OCI-M1 (cell line): ENCODE measurements at places on chromosomes 2 and 18.

GRCh38 chr2:113351375-113352355, 72.9 kb upstream of the PAX8 start:
- DNase-seq: no peak

DNA sequence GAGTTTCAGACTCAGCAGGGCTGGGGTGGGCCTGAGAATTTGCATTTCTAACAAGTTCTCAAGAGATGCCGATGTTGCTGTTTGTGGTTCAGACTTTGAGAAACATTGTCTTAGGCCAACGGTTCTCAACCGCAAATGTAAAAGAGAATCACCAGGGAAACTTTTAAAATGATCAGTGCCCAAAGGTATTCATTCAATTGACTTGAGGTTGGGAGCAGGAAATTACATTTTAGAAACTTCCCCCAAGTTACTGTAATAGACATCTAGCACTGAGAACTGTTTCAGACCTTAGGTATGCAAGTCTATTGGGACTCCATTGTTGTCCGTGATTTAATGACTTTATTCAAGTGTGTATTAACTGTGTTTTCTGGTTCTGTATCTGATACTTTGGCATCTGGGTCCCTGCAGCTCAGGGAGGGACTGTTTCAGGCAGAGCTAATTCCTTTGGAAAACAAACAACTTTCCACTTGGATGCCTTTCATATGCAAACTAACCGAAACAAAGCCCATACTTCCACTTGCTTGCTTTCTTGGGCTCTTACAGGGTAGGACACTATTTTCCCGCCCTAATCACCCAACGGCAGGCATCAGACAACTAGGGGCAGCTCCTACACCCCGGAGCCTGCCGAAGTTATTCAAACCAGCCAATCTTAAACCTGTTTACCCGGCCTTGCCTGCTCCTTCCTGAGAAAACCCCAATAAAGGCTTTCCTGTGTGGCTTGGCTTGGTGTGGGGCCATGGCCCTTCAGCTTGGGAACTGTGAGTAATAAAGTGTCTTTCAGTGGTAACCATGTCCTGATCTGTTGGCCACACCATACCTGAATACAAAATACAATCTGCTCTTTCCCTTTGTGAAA, 97.6 kb downstream of the POLE4 start:
- no peak for DNase-seq

GRCh38 chr2:234203135-234203984, 152.9 kb downstream of the SPP2 start:
- no peak for DNase-seq

- no peak for DNase-seq
Observed at GRCh38 chr18:77006305-77007175, 126.0 kb downstream of the MBP start.

GRCh38 chr2:144358979-144359541, 160.9 kb downstream of the ZEB2 start:
- peak; percentile 58 for DNase-seq

GRCh38 chr2:29068513-29068912, 5.8 kb downstream of the PCARE start:
- DNase-seq: no peak

DNA sequence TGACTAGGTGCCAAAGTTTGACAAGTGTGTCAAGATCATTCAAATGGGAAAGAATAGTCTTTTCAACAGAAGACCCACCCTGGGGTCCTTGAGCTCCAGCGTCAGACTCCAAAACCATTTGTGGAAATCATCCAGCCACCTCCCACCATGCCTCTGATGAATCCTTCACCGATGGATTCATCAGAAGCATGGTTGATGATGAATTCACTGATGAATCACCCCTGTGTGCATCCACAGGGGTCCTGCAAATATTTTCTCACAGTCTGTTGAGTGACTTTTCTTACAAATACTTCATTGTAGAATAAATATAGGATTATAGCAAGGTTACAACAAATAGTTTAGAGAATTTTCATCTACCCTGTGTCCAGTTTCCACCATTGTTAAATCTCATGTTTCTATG, 4.3 kb downstream of the UGT1A9 start:
- no peak for DNase-seq

- no peak for DNase-seq
Observed at GRCh38 chr2:12723736-12724463, 7.2 kb downstream of the TRIB2 start.

GRCh38 chr2:67572721-67573435, 175.7 kb downstream of the ETAA1 start:
- DNase-seq: no peak

DNA sequence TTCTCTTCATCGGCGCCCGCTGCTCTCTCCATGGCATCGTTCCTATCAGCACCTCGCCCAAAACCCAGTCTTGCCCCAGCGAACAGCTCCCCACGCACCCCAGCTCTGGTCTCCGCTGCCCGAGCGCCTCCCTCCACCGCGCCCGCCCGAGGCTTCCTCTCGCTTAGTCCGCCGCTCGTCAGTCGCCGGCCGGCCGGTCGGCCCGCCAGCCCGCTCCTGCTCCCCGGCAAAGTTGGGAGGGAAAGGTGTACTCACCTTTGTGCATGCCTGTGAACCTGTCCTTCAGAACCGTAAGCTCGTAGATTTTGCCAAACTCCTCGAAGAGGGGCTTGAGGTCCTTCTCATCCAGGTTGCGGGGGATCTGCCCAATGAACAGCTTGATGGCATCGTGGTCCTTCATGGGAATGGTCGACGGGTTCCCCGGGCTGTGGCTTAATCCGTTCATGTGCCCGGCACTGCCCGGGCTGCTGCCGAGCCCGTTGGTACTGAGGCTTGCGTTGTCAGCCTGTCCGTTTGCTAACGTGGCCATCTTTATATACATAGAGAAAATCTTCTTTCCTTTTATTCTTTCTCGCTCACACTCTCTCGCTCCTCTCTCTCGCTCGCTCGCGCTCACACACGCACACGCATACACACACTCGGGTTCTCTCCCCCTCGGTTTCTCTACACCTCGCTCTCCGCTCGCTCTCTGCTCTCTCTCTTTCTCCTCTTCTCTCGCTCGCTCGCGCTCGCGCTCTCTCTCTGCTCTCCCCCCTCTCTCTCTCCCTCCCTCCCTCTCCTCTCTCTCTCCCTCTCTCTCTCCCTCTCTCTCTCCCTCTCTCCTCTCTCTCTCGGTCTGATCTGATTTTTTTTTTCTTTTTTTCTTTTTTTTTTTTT, at the start of gene CELF4:
Gene CELF4, minus strand, starts transcription at position 698 of the 876 bp plus-strand sequence.
- no peak for DNase-seq

- no peak for DNase-seq
Observed at GRCh38 chr2:86172610-86173009, 22.7 kb downstream of the IMMT start.

DNA sequence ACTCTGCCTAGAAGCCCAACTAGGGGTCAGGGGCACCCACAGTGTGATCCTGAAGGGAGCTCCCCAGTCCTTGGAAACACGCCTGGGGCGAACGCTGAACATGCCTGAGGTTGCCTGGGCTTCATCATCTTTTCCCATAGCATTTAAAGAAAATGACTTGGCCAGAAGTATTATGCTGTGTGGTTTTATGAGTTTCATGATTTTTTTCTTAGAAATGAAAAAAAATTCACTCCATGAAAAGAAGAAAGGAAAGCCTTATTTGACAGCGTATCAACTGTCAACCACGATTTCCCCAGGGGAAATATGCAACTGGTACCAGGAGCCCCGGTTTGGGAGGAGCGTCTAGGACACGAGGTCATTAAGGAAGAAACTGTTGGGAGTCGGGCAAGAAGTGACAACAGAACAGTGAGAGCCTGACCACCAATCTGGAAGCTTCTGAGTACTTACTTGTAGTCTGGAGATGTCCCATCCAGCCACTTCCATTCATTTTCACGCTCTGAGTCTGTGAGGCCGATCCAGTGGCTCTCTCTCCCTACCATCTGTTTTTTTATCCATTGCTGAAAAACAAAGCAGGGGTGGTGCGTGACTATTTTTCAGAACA, 63.5 kb upstream of the THOC1 start:
- DNase-seq: no peak

DNA sequence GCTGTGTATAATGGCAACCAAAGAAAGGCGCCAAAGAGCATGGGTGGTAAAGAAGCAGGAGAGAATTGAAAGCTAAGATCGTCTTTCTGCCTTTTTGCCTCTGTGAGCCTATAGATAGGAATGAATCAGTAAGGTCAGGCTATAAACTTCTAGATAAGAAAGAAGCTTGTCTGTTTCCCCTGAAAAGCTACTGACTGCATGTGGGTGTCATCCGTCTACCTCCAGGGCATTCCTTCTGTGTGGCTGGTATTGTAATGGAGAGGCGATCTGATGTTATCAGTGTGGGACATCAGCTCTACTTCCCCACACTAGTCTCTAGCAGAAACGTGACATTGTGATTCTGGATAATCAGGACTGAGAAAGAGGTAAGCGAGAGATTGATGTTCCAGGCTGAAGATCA, 63.4 kb upstream of the PLA2R1 start:
- peak; percentile 10 for DNase-seq

- no peak for DNase-seq
Observed at GRCh38 chr2:120736624-120737339, 1.1 kb downstream of the GLI2 start.

GRCh38 chr2:141417246-141417797, 713.5 kb downstream of the LRP1B start:
- peak; percentile 71 for DNase-seq

- no peak for DNase-seq
Observed at GRCh38 chr2:238841542-238842164, 6.2 kb upstream of the TWIST2 start.

DNA sequence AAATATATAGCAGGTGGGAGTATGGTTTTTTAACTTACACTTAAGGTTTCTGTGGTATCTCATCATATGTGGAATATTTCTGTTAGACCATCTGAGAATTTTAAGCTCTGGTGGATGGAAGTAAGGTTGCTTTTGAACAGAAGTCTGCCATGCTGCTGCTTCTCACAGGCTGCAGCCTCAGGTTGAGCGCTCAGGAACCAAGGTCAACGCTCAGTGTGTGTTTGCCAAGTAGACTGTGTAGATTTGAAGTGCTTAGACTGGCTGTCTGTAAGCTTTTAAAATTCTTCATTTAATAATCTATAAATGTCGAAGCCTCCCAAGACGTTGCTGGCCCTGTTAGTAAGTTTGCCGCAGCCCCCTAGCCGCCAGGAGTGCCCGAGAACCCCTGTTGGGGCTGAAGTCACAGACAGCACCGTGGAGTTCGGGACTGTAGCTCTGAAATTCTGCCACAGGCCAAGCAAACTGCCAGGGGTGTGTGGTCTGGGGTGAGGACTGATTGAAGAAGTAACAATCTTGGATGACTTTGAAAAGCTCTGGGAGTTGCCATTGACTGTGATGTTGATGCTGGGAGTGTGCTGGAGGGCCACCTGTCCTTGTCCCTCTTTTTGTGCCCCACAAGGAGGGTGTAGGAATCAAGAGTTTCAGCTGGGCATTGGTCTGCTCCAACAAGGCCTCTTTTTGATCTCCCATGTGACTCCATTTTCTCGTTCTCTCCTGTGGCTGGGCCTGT, 26.9 kb downstream of the INPP4A start:
- no peak for DNase-seq

- peak; percentile 73 for DNase-seq
Observed at GRCh38 chr2:140442319-140442718, 1662.1 kb upstream of the NXPH2 start.

DNA sequence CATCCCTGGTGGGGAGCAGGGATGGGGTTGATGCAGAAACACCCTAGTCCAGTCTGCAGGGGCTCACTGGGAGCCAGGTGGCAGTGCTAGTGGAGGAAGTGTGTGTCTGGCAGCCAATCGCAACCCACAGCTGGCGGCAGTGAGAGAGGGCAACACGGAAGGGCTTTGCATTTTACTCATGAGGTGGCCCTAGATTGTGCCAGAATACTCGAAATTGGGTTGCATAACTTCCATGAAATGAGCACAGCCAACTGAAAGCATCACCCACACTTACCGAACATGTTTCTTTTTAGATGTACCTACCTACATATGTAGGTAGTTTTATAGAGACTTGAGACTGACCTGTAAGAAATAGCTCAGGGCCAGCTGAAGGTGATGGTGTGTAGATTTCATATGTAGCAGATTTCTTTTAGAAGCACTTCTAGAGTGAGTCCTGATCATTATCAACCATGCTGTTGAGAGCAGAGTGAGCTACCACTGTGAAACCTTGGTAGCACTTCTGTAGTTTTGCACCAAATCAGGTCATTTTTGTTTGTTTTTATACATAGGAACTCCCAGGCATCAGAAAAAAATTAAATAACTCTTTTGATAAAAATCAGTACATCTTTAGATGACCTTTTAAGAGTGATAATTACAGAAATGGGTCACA, 13.0 kb downstream of the IL18R1 start:
- no peak for DNase-seq

GRCh38 chr2:218395826-218396687, 3.6 kb upstream of the CTDSP1 start:
- DNase-seq: peak; percentile 98

GRCh38 chr2:180359522-180360282, 352.6 kb upstream of the CWC22 start:
- DNase-seq: no peak

DNA sequence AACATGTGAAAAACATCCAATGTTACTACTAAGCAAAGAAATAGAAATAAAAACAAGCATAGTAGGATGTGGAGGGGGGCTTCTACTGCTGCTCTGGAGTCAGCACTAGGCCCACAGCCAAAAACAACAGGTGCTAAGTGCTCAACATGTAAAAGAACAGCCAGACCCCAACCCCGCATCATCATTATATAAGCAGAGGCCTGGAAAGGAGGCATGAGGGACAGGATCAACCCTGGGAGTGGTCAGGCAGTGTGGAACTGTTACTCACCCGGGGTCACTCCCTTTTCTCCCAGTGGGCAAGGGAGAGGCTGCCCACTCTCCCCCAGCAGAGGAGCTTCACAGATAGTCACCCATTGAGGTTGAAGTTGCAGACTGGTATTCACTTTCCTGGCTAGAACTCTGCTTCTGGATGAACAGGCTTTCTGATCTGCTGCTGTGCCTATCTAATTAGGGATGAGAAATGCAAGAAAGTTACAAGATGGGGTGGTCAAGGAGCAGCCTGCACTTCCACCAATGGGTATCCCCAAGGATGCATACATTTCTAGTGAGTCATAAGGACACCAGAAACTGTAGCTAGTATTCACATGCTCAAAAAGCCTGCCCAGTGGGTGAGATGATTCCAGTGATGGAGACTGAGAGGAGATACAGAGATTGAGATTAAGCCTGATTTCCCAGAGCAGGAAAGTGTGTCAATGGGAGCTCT, 480.1 kb upstream of the TCF4 start:
- no peak for DNase-seq

- DNase-seq: no peak
Observed at GRCh38 chr2:239000500-239001073, 152.7 kb downstream of the TWIST2 start.

GRCh38 chr2:222499226-222499625, 74.9 kb downstream of the SGPP2 start:
- no peak for DNase-seq

DNA sequence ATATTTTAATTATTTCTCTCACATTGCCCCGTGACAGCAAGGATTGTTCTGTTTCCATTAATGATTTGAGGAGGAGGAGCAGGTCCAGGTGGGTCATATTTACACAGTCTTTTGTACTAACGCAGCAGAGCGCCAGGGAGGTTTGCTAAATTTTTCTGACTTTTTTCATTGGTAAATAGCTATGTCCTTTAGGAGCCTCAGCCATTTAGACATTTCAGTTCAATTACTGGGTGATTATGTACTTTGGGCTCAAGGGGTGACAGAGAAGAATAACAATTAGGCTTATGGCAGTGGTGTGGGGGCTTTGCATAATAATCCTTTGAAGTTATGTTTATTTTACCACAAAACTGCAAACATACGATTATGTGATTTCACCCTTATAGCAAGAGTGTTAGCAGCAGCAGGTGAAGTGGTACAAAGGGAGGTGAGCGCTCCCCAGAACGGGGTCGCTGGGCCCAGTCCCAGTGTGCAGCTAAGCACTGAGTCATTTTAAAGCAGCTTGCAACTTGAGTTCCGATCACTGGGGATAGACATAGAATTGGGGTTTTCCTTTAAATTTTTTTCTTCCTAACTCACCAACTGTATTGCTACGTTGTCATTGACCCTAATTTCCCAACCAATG, 80.3 kb downstream of the TSHZ1 start:
- DNase-seq: no peak
